A549 (cell line): ENCODE measurements at places on chromosomes 11 and 22.

DNA sequence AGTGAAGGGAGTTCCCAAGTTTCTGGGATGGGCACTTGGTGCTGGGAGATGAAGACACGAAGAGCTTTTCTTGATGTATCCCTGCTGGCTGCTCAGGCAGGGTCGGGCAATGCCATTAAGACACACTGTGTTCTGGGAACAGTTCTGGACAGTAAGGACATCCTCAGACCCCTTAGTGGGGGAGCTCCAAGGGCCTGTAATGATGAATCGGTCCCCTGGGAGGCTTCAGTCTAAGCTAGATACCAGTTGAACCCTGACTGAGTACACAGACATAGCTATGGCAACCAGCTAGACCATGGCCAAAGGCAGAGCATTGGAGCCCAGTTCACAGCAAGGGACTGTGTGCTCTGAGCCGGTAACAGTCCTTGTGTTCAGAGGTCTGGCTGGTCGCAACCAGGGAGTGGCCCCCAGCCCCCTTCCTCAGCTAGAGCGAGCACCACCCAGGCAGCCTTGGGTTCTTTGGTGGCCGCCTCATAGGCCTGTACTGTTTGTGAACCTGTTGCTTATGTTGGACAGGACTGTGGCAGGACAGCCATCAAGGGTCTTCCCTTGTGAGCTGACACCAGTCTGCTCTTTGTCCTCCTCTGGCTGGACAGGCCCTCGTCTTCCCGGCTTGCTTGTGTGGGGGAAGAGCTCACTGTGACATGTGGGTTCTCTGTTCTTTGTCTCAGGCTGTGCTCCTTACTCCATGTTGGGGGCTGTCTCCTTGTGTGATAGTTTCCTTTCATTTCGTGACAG, 25.0 kb downstream of the MED15 start:
- DNase-seq = no peak

DNA sequence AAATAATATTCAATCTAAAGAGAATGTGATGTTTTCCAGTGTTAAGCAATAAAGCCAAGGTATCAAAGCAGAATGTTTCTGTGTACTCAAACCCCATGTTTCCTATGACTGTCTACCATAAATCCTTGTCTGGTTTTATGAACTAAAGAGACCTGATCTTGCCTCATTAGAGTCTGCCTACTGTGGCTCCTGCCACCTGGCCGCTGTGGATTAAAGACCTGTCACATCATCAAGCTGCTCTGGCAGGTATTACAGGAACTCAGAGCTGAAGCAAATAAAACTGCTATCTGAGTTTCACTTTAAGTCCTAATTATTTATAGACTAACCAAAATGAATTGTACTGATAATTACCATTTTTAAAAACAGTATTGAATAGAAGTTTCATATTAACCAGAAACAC, 207.8 kb upstream of the CCDC90B start:
- DNase-seq = no peak

DNA sequence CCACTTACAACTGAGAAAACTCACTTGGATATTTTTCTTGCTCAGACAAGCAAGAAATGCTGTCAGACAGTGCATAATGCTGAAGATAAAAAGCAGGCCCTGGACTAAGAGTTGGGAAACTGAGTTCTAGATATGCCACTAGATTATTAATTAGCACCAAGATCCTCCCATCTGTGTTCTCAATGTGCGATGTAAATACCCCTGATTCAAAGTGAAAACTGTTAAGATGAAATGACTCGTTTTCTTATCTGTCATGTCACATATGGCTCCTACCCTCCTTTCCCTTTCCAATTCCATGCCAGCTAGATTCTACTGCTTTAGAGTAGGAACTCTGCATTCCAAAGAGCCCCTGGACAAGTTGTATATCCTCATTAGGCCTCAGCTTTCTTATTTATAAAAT, 88.9 kb upstream of the CLNS1A start:
- DNase-seq = no peak

- DNase-seq = no peak
These were observed 147.4 kb downstream of the BLID start for GRCh38 chr11:121968638-121969037.

DNA sequence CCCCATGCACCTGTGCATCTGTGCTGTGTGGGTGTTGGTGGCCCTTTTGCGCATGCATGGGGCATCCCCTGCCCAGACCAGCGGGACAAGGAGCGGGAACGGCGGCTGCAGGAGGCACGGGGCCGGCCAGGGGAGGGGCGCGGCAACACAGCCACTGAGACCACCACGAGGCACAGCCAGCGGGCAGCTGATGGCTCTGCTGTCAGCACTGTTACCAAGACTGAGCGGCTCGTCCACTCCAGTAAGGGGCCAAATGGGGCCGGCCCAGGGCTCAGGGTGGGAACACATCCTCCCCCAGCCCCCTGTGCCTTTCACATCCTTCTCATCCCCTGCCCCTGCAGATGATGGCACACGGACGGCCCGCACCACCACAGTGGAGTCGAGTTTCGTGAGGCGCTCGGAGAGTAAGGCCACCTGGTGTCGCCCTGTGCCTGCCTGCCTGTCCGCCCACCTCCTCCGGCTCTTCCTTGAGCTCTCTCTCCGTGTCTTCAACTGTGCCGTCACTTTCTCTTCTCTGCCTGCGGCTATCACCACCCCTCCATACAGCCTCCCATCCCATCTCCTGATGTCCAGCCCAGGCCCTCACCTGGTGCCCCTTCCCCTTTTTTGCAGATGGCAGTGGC, 10.6 kb downstream of the SELENOM start:
- no peak for DNase-seq

DNA sequence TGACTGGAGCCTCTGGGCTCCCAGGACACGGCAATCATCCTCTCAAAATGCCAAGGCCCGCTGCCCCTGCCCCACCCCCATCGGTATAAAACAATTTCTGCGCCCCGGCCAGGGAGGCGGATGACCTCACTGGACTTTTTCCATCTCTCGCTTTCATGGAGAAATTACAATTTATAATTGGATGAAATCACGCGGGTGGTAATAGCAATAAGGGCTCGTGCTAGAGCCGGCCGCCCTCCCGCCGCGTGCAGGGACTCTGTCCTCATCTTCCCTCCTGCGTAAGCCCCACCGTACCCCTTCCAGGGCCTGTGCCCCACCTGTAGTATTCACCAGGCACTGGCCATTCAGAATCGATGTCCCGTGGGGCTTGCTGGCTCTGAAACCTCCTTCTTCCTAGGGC, 64.5 kb downstream of the MACROD1 start:
- DNase-seq = no peak

- no peak for DNase-seq
These were observed 100.5 kb downstream of the DSCAML1 start for GRCh38 chr11:117696540-117696939.

- no peak for DNase-seq
These were observed 264.7 kb upstream of the SESN3 start for GRCh38 chr11:95495706-95496105.

- DNase-seq = no peak
These were observed 10.5 kb downstream of the COA4 start for GRCh38 chr11:73866095-73866579.

DNA sequence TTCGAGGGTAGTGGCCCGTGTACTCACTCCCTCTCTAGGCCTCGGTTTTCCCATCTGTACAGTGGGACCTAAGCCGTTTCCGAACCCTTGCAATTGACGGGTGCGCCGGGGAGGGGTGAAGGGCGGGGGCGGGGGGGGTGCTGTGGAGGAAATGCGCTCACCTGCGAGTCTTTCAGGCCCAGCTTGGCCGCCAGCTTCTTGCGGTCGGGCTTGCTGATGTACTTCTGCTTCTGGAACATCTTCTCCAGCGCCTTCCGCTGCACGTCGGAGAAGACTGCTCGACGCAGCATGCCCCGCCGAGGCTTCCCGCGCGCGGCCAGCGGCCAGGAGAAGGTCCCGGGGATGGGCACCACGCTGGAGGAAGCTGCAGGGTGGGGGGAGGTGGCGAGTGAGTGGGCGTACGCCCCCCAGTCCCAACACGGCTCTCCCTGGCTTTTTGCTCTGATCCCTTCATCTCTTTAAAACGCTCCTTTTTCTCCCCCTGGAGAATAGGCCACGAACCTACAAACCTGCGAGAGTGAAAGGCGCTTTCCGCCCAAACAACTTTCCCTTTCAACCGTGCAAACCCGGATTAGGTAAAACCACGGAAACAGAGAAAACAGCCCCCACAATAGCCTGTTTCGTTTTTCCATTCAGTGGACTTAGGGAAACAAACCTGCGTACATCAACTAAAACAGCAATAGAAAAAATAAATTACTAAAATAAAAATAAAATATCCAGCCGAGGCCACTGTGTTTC, 3.2 kb downstream of the DBX1 start:
- no peak for DNase-seq

DNA sequence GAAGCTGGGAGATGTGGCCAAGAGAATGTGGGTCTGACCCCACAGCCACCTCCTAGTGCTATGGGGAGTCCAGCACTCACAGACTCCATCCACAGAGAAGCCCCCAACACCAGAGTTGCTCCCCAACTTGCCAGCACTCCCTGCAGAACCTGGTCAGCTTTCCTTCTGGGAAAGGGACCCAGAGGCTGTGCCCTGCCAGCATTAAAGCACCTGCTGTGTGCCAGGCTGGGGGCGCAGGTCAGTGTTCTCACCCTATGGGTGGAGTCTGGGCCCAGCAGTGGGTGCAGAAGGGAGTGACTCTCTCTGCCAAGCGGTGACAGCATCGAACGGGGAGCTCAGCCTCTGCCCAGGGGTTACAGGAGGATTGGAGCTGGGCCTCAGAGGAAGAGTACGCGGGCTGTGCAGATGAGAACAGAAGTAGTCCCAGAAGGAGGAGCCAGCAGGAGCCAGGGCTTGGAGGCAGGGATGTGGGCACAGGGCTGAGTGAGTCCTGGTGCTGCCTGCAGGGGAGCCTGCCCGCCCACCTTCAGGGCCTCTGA, 114.4 kb downstream of the MPPED1 start:
- no peak for DNase-seq
